ENCODE measurements at places on chromosomes 7 and 10.

DNA sequence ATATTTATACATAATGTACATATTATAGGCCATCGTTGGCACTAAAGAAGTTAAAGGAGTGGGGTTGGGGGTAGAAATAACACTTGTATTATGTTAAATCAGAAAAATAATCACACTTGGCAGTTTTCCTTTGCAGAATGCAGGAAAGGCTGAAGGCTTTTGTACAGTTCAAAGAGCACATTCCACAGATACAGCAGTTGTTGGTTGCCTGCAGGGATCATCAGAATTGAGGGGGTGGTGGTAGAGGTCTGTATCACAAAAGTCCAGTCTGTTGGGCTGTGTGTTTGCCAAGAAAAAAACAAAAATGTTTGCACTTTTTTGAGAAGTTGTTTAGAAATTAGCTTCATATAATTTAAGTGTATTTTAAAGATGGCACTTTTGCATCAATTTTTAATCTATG is 231.8 kb upstream of the FOXP2 start:
- DNase-seq, result no peak

DNA sequence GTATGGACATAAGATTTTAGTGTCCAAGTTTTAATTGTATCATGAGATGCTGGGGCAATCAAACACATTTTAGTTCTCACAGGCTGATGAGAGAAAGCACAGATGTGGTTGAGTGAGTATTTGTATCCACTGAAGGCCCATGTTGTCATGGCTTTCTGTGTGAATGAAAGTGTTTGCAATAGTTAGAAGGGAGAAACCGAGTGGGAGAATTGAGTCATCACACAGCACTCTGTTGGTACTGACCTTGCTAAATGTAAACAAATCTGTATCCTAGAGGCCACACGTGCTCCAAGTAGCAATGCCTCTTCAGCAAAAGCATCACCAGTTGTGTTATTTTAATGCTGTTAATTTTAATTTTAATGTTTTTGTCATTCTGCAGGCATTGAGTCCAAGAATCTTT is 121.2 kb downstream of the EMX2 start:
- no peak for DNase-seq

DNA sequence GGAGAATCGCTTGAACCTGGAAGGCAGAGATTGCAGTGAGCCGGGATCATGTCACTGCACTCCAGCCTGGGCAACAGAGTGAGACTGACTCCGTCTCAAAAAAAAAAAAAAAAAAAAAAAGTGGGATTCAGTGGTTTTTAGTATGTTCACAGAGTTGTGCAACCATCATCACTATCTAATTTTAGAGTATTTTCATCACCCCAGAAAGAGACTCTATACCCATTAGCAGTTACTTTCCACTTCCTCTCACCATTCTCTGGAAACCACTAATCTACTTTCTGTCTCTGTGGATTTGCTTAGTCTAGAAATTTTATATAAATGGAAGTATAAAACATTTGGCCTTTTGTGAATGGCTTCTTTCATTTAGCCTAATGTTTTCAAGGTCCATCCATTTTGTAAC is 113.4 kb downstream of the ST7 start:
- DNase-seq, result no peak

DNA sequence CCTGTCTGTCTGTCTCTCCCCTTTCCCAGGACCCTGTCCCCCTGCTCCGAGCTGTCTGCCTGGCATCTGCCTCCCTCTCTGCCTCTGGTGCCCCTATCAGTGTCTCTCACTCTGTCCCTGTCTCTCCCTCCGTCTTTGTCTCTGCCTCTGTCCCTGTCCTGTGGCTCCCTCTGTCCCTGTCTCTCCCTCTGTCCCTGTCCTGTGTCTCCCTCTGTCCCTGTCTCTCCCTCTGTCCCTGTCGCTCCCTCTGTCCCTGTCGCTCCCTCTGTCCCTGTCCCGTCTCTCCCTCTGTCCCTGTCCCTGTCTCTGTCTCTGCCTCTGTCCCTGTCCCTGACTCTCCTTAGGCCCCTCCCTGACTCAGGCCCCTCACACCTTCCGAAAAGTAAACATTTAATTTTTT is 75.0 kb upstream of the PAX2 start:
- no peak for DNase-seq

DNA sequence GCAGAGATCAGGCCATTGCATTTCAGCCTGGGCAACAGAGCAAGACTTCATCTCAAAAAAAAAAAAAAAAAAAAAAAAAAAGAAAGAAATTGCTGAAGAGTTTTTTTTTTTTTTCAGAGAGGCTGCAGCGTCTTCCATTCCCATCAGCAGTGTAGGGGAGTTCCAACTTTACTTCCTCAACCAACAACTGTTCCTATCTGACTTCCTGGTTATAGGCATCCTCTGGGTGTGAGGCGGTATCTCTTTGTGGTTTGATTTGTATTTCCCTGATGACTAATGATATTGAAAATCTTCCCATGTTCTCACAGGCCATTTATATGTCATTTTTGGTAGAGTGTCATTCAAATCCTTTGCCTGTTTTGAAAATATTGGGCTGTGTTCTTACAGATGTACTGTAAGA is 40.2 kb downstream of the PRTFDC1 start:
- DNase-seq, result no peak

GRCh38 chr10:133324857-133325260 is 11.8 kb downstream of the CALY start:
- no peak for DNase-seq

GRCh38 chr10:111078505-111079185 is 1.8 kb downstream of the ADRA2A start:
- DNase-seq, result no peak

All from DMS 273 treated with DMSO at 0.1 percent for 48 hours (cell line).